ENCODE measurements at places on chromosomes 5 and 9.

- no peak for DNase-seq
Measured at GRCh38 chr5:96248131-96248530, 184.9 kb downstream of the PCSK1 start.

DNA sequence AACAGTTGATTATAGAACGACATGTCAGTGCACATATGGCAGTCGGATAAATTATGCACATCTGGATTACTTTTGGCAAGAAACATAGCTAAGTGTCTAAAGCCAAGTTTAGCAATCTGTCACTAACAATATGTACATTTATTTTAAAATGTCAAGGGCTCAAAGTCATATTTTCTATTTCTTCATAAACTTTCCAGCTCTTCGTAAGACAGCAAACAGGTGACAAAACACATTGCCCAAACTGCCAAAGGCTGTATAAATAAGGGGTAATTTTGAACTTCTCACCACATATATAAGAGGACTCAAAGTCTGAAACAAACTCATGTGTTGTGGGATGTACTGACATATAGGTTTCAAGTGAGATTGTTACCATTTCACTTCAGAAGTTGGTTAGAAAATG lies 237.2 kb downstream of the ARL15 start:
- no peak for DNase-seq

DNA sequence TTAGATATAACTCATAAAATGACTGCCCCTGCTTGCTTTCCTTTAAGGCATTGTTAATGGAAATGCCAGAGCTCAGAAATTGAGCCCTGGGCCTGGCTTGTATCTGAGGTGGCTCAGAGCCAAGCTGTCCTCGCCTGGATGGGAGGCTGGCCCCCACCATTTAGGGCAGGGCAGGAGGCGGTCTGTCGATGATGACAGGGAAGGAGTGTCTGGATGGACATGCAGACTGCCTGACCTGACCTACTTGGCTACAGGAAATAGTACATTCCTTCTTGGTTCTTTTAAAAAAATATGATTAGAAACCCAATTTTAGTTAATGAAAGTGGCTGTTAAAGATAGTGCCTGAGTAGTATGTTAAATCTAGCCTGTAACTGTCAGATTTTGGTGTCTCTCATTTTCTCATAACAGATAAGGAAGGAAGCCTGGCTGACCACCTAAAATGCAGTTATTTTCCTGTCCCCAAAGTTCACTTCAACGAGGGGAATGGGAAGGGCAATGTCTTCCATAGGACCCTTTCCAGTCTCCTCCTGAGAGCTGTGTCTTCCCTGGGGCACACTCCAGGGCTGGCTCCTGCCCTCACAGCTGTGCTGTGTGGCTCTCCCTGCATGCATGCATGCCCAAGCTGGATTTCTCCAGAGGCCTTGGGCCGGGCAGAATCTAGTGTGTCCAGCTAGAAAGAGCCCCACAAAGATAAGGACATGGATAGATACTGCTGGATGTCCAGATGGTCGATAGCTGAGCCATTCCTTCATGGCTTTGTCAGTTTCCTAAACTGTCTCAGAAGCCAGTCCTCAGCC lies 42.3 kb downstream of the MACROH2A1 start:
- DNase-seq = peak; percentile 47

- DNase-seq = peak; percentile 72
Measured at GRCh38 chr9:127869310-127870152, 7.9 kb downstream of the AK1 start.

DNA sequence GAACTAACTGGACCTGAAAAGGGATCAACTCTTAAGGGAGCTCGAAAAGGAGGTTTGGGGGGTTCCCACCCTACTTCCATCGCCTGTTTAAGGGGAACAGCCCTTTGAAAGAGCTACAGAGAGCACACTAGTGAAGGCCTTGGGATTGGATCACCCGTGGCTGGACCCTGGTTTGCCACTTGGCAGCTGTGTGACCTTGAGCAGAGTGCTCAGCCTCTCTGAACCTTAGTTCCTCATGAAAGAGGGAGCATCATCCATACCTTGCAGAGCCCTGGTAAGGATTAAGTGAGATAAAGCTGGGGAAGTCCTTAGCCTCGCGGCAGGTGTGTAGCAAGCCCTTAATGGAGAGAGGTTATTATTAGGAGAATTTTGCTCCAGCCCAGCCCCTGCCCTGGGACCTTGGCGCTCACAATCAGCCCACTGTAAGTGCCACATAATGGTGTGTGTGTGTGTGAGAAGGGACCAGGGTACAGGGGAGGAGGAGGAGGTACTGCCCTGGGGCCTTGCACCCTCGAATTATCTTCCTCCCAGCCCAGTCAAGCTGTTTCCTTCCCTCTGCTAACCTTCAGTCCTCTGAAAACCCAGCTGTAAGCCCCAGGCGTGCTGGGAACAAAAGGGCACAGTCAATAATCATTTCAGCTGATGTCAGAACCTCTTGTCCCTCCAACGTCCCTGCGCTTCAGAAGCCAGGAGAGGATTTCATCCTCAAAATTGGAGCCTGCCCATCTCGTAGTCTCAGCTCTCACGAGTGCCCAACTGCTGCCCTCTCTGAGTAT lies 42.9 kb downstream of the FOXI1 start:
- no peak for DNase-seq

DNA sequence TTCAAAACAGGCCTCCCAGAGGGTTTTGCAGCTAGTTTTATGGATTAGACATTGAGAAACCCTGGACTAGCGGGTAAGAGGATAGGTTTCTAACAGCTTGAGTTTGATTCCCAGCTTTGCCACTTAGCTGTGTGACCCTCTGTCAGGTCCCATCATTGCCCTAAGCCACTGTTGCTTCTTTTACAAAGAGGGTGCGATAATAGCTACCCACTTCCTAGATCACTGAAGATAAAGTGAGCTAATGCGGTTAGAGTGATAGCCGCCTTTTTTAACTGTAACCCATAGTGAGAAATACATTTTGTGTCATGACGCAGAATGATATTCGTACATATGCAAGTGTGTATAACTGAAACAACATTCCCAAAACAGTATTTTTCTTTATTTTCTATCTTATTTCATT lies 40.3 kb downstream of the CSF1R start:
- no peak for DNase-seq

DNA sequence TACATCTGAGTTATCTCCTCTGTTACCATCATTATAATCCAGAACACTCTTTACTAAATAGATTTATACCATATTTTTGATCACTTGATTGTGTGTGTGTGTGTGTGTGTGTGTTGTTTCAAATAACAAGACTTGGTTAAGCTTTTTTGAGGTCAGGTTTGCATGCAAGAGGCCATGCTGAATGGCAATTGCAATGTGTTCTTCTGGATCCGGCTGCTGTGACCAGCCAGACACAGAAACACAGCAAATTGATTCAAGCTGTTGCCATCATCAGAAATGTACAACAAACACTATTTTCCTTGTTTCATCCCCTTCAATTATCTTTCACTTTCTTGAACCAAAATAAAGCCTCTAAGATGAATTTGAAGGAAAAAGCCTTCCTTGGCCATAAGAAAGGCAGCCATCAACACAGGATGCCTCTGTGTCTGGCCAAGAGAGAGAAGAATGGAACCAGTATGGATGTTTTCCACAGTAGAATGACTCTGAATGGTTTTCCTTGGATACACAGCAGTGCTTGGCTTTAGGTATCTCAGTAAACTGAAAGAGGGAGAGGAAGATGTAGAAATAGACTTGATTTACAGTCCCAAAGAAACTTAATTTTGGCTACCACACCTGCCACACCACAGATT lies 53.9 kb downstream of the DPYSL3 start:
- peak; percentile 56 for DNase-seq

DNA sequence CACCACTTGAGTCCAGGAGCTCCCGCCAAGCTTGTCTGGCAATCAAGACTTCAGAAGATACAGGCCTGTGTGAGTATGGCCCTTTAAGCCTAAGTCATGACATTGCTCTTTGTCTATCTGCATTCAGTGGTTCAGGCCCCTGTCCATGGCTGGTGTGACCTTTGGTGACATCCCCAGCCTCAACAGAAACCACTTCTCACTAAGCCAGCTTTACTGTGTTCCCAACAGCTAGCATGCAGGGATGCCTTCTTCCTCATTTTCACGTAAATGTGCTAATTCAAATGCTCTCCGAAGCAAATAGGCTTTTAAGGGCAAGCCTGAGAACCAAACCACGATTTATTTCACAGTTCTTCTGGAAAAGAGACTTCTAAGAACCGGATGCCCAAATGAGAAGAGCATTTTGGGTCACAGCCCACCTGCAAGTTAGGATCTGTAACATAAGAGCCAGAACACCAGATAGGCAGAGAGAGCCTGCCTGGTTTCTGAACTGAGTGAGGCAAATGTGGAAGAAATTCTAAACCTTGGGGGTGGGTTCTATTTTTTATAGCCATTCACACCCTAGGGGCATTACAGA lies 14.9 kb downstream of the CD180 start:
- no peak for DNase-seq

DNA sequence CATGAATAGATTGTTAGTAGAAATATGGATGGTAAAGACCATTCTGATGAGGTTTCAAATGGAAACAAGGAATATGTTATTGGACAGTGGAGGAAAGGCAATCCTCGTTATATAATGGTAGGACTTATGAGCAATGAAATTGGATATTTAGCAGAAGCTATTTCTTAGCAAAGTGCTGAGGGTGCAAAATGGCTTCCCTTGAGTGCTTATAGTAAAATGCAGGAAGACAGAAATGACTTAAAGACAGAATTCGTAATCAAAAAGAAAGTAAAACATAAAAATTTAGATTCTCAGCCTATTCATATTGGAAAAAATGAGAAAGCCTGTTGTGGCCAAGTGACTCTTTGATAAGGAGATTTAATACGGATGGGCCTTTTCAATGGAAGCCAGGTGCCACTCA lies 102.1 kb upstream of the ADRA1B start:
- DNase-seq = no peak

GRCh38 chr9:17609312-17610005 lies 30.6 kb downstream of the SH3GL2 start:
- no peak for DNase-seq

DNA sequence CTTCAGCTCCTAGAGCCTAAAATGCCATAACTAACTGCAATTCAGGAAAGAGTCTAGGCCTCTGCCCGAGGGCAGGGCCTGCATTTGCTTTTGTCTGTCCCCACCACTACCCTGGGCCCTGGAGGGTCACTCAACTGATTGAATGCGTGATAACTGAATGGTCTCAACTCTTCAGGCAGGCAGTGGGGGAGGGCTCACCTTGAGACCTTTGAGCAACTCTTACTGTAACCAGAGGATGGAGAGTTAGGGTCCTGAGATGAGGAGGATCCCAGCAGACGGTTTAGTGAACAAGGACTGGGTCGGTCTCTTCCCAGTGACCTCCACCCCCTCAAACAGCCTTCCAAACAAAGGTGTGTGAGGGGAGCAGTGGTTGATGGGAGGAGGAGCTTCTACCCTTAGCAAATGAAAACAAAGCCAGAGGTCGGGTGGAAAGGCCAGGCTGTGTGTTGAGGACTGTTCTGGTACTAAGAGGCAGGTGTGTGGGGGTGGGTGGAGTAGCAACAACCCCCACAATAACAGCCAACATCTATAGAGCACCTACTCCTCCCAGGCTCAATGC lies 59.4 kb downstream of the CXXC5 start:
- no peak for DNase-seq

- DNase-seq = no peak
Measured at GRCh38 chr9:125745682-125746016, 1.5 kb upstream of the PBX3 start.

- no peak for DNase-seq
Measured at GRCh38 chr5:97125125-97125683, 17.2 kb downstream of the LIX1 start.

DNA sequence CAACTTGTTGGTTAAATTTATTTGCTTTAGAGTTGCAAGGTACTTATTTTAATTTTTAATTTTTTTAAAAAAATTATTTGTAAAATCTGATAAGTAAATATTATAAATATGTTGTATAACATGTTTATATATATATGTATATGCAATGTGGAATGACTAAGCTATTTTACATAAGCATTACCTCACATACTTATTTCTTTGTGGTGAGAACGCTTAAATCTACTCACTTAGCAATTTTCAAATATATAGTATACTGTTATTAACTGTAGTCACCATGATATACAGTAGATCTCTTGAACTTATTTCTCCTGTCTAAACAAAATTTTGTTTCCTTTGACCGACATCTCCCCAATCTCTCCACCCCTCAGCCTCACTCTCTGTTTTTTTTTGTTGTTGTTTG lies 147.8 kb downstream of the NNT start:
- DNase-seq = no peak

- no peak for DNase-seq
Measured at GRCh38 chr5:83475935-83476814, 4.6 kb downstream of the VCAN start.

GRCh38 chr5:154165886-154166285 lies 24.6 kb upstream of the GALNT10 start:
- no peak for DNase-seq

GRCh38 chr5:65651144-65651543 lies 26.3 kb downstream of the SHLD3 start:
- DNase-seq = no peak

- DNase-seq = peak; percentile 27
Measured at GRCh38 chr5:150616024-150616470, 24.4 kb upstream of the SYNPO start.

- peak; percentile 70 for DNase-seq
Measured at GRCh38 chr9:33161589-33162132, 5.5 kb downstream of the B4GALT1 start.

DNA sequence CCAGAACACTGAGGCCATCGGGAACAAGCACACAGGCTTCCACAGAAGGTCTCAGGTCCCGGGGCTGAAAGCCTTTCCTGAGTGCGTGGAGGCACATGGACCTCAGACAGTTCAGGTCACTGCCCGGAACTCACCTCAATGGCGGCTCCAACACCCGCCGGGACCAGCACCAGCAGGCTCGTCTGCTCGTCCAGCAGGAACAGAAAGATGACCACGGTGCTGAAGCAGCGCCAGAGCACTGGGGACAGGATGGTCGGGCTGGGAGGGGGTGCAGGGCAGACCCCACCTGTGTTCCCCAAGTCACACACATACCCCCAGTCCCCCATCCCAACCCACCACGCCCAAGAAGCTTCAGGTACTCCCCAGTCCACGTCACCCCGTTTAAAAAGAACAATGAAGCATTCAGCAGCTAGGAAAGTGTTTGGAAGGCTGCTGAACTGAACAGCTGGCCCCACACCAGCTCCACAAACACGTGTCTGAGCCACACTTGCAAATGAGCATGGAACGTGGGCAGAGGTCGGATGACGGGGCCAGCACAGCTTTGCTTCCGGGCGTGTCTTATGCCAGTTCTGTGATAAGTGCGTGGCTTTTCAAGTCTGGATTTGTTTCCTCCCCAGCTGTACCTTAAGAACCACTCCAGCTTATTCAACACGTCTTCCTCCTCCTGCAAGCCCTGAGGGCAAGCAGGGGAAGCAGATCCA lies 14.6 kb downstream of the CLPTM1L start:
- peak; percentile 39 for DNase-seq

Measured in RPMI7951 (cell line).